Panc1 (cell line): ENCODE measurements at places on chromosomes 1 and 21. TPM values are rescaled to one million over a fixed set of nuclear protein-coding genes. Genes with fewer than 3 reads are reported as not detected.
A peak's percentile ranks its signal among the peaks of the same experiment; 100 is the strongest.

DNA sequence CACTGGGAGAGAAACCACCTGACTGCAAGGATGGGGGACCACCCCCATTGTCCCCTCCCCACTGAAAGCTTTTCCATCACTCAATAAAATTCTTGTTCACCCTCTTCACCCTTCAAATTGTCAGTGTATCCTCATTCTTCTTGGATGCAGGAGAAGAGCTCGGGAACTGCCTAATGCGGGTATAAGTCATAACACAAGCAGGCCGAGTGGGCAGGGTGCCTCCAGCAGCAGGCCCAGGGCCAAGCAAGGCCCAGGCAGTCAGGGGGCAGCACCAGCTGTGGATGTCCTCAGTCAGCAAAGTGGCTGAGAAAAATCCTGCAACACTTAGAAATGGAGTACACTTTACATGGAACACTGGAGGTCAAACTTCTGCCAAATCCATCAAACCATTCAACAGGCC is 33.7 kb upstream of the SLC35A3 start:
- no peak overlapping the region for H3K4me3 ChIP-seq
- no peak overlapping the region for H3K27ac ChIP-seq
- H3K4me1 ChIP-seq = no peaks in the 10 kb centered on the region
- H3K36me3 ChIP-seq = no peaks in the 10 kb centered on the region
- H3K27me3 ChIP-seq = no peaks in the 10 kb centered on the region

The SPATA21 gene
- not detected for total RNA-seq

DNA sequence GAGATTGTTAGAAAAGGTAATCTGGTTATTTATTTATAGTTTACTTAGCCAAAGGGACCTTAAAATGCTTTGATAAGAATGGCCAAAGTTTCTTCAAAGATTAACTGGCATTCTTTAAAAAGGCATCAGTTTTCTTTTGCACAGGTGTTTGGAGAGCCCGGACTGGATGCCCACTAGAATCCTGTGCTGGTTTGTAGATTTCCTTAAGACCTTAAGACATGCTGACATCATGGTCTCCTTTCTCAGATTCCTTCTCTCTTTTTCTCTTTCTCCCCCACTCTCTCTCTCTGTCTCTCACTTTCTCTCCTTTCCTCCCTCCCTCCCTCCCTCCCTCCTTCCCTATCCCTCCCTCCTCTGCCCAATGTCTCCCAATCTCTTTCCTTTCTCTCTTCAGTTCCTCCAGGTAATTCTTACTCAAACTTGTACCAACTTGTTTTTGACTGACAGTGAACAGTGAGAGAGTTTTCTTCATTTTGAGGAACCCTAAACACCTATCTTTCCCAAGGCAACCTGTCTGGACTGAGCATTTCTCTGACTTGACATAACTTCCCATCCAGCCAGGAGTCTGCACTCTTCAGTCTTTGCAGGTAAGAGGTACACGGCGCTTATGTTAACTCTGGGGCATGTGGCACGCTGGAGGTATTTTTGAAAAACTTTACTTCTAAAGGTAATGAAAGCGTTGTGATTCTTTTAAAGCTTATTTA is at the start of gene KCNJ15:
Gene KCNJ15, plus strand, starts transcription at position 393 of the 704 bp plus-strand sequence. CDS start 42,271 bp downstream, outside the sequence.
- peaks cover 11% of the 10 kb centered on the region for H3K27me3 ChIP-seq
- no peaks in the 10 kb centered on the region for H3K4me1 ChIP-seq
- H3K4me3 ChIP-seq = no peak within 1 kb of the TSS
- H3K36me3 ChIP-seq = no peaks in the 10 kb centered on the region
- no peak within 1 kb of the TSS for H3K27ac ChIP-seq
- no peak for DNase-seq

- no peak overlapping the region for H3K27ac ChIP-seq
- no peak overlapping the region for H3K4me3 ChIP-seq
- H3K36me3 ChIP-seq = no peaks in the 10 kb centered on the region
- no peaks in the 10 kb centered on the region for H3K27me3 ChIP-seq
- peaks cover 18% of the 10 kb centered on the region for H3K4me1 ChIP-seq
Measured at GRCh38 chr1:21630571-21631343, 38.4 kb downstream of the RAP1GAP start.

The LIN28A gene
- total RNA-seq = 0.64 TPM

DNA sequence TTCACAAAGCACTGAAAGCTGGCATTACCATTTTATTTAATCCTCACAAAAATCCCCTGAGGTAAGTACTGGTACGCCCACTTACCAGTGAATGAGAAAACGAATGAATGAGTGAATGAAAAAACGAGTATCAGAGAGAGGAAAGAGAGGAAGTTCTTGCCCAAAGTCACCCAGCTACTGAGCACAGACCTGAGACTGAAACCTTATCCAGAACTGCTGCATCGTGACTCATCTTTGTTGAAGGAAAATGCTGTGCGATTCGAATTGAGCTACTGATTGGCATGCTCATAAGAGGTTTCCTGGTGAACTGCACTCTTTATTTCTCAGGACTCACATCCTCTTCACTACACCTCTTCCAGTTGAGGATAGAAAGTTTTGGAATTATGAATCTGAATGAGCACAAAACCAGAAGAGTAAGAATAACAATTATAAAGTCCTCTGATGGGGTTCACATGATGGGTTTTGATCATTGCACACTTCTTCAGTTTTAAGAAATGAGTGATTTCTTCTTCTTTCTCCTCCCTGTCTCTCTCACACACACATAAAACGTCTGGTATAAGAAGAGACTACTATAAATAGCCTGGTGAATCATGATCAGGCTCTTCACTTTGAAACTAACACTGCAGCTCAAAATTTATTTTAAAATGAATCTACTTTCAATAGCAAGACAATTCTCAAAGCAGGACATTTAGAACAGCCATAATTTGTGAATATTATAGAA is 32.1 kb downstream of the IL12RB2 start:
- no peak for DNase-seq
- H3K27me3 ChIP-seq = no peaks in the 10 kb centered on the region
- no peak overlapping the region for H3K4me3 ChIP-seq
- no peak overlapping the region for H3K27ac ChIP-seq
- no peaks in the 10 kb centered on the region for H3K36me3 ChIP-seq
- no peaks in the 10 kb centered on the region for H3K4me1 ChIP-seq

GRCh38 chr1:78040484-78041089 is 5.2 kb upstream of the GIPC2 start:
- H3K4me1 ChIP-seq = peaks cover 4% of the 10 kb centered on the region
- H3K27me3 ChIP-seq = peaks cover 18% of the 10 kb centered on the region
- no peak for DNase-seq
- H3K4me3 ChIP-seq = no peak overlapping the region
- H3K27ac ChIP-seq = no peak overlapping the region

GRCh38 chr1:219472596-219472995 is 140.3 kb downstream of the ZC3H11B start:
- H3K36me3 ChIP-seq = no peaks in the 10 kb centered on the region
- no peaks in the 10 kb centered on the region; the same call in none of the 2 replicates for H3K27me3 ChIP-seq
- H3K4me1 ChIP-seq = no peaks in the 10 kb centered on the region

The MNDA gene
- not detected for total RNA-seq

GRCh38 chr1:203286161-203286984 is 18.9 kb upstream of the BTG2 start:
- H3K27me3 ChIP-seq = peaks cover 3% of the 10 kb centered on the region; the same call in 1 of the 2 replicates
- H3K4me1 ChIP-seq = no peaks in the 10 kb centered on the region
- H3K36me3 ChIP-seq = no peaks in the 10 kb centered on the region
- no peak overlapping the region for H3K27ac ChIP-seq
- DNase-seq = no peak
- no peak overlapping the region for H3K4me3 ChIP-seq

The ATP1A2 gene
- total RNA-seq = 0.15 TPM

The TSSK3 gene
- total RNA-seq = 3.6 TPM

GRCh38 chr1:6570100-6570499 is 9.7 kb upstream of the ZBTB48 start:
- H3K4me1 ChIP-seq = no peaks in the 10 kb centered on the region
- H3K27ac ChIP-seq = no peak overlapping the region
- no peak for DNase-seq

- no peaks in the 10 kb centered on the region for H3K27me3 ChIP-seq
- no peak overlapping the region for H3K4me3 ChIP-seq
- H3K4me1 ChIP-seq = no peaks in the 10 kb centered on the region
- no peaks in the 10 kb centered on the region for H3K36me3 ChIP-seq
- no peak overlapping the region for H3K27ac ChIP-seq
Measured at GRCh38 chr1:15452216-15452615, 4.3 kb upstream of the CELA2A start.

DNA sequence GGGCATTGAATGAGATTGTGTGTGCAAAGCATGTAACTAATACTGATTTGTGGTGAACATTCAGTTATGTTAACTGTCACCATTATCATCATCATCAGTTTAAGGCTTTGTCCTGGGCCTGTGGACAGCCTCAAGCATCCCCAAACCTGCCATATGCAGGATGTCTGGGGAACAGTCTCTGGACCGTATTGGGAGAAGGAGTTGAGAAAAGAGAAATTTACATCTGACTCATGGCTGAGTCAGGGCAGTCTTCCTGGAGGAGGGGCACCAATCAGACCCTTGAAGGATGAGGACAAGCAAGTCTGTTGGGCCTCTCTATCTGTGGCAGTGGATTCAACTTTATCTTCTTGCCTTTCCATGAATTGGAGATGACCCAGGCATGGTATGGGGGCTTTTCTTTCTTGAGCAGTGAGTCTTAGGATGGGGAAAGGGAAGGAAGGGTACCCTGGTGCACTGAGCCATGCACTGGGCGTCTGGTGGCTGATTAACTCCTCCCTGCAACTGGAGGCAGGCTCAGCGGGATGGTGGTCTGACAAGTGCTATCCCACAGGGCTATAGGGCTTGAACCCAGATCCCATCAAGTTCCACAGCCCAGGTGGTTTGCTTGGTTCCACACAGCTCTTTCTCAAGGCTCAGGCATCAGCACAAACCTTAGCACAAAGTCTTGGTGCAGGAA is 2.9 kb downstream of the PADI3 start:
- H3K27ac ChIP-seq = peak overlapping the region; percentile 18
- H3K27me3 ChIP-seq = no peaks in the 10 kb centered on the region
- H3K36me3 ChIP-seq = no peaks in the 10 kb centered on the region
- H3K4me1 ChIP-seq = peaks cover 18% of the 10 kb centered on the region

- no peaks in the 10 kb centered on the region; the same call in 1 of the 2 replicates for H3K4me1 ChIP-seq
- no peak overlapping the region for H3K27ac ChIP-seq
- DNase-seq = no peak
- no peak overlapping the region for H3K4me3 ChIP-seq
Measured at GRCh38 chr21:26715878-26716506, 129.2 kb downstream of the ADAMTS1 start.

DNA sequence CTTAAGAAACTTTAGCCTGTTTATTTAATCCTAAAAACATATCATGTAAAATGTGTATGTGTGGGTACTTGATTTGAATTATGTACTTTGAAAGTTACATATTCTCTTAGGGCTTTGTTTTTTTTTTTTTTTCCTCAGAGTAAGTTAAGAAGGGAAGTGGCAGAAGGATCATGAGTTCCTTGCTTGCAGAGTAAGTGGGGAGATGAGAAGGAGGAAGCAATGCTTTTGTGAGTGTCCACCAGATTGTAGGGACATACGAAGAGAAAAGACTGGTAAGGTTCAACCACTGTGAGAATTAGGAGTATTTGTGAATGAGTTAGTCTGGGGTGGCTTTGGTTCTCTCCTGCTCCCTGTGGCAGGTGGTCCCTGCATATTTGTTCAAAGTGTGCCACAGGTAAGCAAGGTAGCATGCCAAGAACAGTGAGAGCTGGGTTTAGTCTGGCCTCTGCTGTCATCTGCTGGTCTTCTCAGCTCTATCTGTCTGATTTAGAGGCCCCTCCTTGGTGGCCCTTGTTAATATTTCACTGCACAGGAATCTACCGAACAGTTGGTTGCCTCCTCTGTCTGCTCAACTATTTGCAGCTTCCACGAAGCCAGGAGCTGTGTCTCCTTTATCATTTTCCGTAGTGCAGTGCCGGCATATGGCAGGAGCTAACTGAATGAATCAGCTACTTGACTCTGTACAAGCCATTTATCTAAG is 9.5 kb downstream of the DNM3 start:
- H3K4me1 ChIP-seq = no peaks in the 10 kb centered on the region
- no peak for DNase-seq
- H3K27me3 ChIP-seq = no peaks in the 10 kb centered on the region; the same call in 1 of the 2 replicates
- no peak overlapping the region for H3K4me3 ChIP-seq
- no peaks in the 10 kb centered on the region for H3K36me3 ChIP-seq
- H3K27ac ChIP-seq = no peak overlapping the region

DNA sequence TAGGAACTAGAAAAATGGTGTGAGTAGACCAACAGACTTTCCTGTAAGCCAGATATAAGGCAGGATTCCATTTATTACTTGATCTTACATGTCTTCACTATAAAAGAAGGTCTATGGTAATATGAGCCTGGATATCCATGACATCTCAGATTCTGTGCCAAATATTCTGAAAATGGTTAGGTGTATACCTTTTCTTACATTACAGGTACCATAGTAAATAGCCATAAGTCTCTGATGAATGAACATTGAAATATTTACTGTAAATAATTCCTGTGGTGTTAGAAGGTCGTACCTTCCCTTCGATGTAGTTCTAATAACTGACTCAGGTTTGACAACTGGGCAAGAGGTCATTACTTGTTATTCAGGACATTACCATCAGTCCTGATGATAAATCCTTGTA is 657.9 kb downstream of the BRINP3 start:
- no peak overlapping the region for H3K27ac ChIP-seq
- H3K4me1 ChIP-seq = no peaks in the 10 kb centered on the region
- DNase-seq = no peak
- no peak overlapping the region for H3K4me3 ChIP-seq
- no peaks in the 10 kb centered on the region for H3K27me3 ChIP-seq

GRCh38 chr1:30313584-30313983 is 409.8 kb downstream of the MATN1 start:
- no peak overlapping the region for H3K27ac ChIP-seq
- H3K4me1 ChIP-seq = no peaks in the 10 kb centered on the region
- no peaks in the 10 kb centered on the region for H3K36me3 ChIP-seq
- H3K27me3 ChIP-seq = peaks cover 11% of the 10 kb centered on the region; the same call in 1 of the 2 replicates

The HTR6 gene
- total RNA-seq = 0.10 TPM

DNA sequence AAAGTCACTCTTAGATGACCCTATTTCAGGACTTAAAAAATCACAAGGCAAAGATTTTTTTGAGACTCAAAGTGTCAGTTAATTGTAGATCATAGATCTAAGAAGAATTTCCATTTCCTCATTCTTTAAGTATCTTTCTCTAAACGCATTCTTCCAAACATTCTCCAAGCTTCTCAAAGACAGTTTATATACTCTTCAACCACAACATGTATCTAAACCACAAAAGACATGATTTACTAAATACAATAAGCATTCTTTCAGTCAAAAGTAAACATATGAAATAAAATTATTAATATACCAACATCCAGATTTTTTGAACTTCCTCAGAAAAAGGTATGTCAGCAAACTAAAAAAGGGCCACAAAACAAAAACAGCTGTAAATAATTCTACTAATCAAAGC is 24.4 kb downstream of the RC3H1 start:
- H3K36me3 ChIP-seq = no peaks in the 10 kb centered on the region
- no peak overlapping the region for H3K4me3 ChIP-seq
- no peaks in the 10 kb centered on the region; the same call in none of the 2 replicates for H3K4me1 ChIP-seq
- no peaks in the 10 kb centered on the region for H3K27me3 ChIP-seq
- no peak for DNase-seq

The TP73 gene
- total RNA-seq = 4.7 TPM

- peaks cover 8% of the 10 kb centered on the region for H3K36me3 ChIP-seq
- no peak overlapping the region for H3K27ac ChIP-seq
- H3K4me3 ChIP-seq = no peak overlapping the region
Measured at GRCh38 chr1:100912019-100912418, 16.1 kb downstream of the SLC30A7 start.

- no peak overlapping the region for H3K4me3 ChIP-seq
- H3K27ac ChIP-seq = no peak overlapping the region
- no peaks in the 10 kb centered on the region for H3K4me1 ChIP-seq
- no peak for DNase-seq
Measured at GRCh38 chr21:19321688-19322087, 918.1 kb upstream of the TMPRSS15 start.
